ENCODE measurements at places on chromosomes 1 and 21.

DNA sequence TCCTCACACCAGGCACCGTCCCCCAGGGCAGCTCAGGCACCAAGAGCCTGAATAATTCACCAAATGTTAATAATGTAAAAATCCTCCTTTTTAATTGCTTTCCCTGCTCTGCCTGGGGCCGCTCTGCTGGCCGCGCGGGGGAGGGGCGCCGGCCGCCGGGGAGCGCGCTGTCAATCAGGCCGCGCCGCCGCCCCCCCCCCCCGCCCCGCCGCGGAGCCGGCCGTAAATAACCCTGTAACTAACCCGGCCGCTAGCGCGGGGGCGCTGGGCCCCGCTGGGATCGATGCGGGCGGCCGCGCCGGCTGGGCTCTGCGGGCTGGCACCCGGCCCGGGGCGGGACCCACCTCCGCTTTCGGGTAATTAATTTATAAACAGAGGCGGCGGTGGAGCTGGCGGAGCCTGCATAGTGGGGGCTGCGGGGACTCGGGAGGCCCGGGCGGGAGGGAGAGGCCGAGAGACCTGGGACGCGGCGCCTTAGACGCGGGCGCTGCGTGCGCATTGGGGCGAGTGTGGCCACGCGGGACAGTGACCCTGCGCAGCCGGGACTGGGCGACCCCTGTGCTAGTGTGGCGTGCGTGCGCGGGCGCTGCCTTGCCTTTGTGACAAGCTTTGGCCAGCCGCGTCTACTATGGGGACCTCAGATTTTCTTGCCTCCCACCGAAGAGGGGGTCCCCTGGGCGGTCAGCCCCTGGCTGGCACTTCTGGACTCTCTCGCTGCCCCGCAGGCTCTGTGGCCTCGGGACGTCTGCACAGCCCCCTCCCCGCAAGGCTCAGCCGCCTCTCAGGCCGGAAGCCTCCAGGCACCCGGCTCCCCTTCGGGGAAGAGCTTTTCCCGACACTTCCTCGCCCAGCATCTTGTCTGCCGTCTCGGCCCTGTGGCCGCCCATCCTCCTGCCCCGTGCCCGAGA lies 16.6 kb downstream of the SAMD11 start:
- DNase-seq = no peak

- DNase-seq = no peak
Observed at GRCh38 chr1:78622548-78622947, 2.3 kb downstream of the IFI44L start.

DNA sequence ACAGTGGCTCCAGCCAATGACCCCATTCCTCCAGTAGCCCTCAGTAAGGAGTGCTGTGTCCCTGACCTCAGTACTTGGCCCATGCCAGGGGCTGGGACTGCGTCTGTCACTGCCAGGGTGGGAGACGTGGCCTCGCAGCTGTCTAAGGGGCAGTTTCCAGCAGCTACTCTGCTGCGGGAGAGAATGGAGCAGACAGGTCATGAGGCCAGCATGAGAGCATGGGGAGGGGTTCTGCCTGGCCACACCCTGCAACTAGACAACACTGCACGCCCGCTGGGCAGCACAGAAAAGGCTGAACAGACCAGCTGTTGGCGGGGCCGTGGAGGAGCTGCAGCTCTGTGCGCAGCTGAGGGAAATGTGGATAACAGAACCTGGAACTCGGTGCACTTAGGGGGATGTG lies 91.6 kb upstream of the COL6A1 start:
- DNase-seq = peak; percentile 32

DNA sequence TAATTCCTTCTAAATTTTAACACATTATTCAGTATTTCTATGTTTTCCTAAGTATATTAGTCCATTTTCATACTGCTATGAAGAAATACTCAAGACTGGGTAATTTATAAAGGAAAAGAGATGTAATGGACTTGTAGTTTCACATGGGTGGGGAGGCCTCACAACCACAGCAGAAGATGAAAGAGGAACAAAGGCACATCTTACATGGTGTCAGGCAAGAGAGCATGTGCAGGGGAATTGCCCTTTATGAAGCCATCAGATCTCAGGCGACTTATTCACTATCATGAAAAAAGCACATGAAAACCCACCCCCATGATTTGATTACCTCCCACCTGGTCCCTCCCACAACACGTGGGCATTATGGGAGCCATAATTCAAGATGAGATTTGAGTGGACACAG lies 15.6 kb downstream of the GBP5 start:
- no peak for DNase-seq

- no peak for DNase-seq
Observed at GRCh38 chr1:159826441-159827101, at the start of gene SLAMF8. SLAMF8 (plus strand) TSS chr1:159826873; CDS start chr1:159826899, 26 bp downstream.

GRCh38 chr1:236514703-236515442 lies 8.9 kb upstream of the LGALS8 start:
- no peak for DNase-seq

DNA sequence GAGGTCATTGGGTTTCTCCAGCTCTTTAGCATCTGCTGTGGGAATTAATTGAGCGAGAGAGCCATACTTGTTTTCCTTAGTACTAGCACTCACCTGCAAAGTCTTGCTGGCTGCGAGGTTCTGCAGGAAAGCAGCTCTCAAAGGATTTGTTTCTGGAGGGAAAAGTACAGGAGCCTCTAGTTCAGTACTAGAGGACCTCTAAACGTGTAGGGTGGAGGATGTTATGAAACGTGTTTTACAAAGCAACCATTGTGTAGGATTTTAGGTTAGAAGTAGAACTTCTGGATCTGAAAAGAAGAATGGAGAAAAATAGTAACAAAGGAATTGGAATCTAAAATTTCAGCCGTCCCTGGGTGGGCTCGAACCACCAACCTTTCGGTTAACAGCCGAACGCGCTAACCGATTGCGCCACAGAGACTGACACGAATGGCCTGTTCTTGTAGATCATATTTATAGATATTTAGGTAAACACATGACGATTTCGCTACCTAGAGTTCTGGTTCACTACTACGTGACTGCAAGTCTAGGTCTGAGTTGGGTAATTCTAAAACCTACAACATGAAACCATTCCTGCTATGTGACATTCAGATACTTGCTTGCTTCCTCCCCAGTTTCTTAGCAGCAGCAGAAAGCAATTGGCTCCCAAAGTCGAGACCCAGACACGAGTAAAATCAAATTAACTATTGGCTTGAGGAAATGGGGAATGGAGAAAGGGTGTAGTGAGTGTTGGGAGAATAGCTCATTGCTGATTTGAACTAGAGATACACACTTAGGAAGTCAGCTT lies 60.2 kb upstream of the CFAP126 start:
- DNase-seq = no peak

GRCh38 chr1:108817016-108817415 lies 39.9 kb downstream of the AKNAD1 start:
- DNase-seq = no peak

- no peak for DNase-seq
Observed at GRCh38 chr1:64928325-64928724, 38.0 kb downstream of the JAK1 start.

- no peak for DNase-seq
Observed at GRCh38 chr1:39127513-39127912, 77.0 kb upstream of the MACF1 start.

DNA sequence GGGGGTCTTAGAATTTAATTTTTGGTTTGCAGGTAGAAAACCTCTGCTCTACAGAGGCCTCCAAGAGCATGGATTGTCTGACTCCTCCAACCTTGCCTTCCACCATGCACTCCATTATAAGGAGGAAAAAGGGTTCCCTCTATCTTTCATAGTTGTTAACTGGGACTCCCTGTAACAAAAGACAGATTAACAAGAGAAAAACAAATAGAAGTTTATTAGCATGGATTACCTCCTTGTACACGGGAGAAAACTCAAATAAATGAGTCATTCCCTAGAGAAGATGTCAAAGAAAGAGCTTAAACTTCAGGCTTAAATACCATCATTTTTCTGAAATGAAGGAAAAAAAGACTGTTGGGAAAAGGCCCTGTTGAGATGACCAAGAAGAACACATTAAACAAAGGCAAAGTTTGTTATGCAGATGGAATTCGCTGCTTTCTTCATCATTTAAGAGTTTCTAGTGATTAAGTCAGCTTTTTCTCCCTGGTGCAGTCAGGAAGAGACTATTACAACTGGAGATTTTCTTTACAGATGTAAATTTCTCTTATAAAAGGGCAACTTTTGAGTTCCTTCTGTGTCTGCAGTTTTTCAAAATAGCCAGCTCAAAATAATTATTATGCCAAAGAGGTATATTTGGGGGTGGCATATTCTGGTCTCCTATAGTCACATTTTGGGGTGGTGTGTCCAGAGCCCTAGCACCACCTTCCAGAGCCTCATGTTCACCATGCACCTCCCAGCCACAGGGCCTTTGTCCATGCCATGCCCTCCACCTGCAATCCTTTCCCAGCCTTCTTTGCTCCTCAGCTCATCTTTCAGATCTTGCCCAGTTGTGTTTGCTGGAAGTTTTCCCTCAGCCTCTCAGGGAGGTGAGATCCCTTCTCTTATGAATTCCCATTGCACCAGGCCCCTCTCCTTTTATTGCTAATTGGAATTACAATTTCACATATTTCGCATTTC lies 63.1 kb upstream of the KLHDC7A start:
- DNase-seq = no peak

DNA sequence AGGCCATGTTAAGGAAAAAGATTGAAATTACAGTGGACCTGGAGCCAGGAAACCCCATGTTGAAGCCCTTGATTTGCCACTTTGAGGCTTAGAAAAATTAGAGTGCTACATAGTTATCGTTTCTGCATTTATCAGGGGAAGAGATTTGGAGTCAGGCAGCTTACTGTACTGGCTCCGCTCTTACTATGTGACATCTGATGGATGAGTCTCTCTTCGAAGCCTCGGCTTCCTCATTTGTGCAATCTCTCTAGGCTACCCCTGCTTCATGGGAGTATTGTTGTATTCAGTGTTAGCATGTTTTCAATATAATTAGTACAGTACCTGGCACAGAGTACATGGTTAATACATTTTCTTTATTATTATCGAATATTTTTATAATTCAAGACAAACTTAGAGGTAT lies 480.4 kb upstream of the USP24 start:
- DNase-seq = no peak

DNA sequence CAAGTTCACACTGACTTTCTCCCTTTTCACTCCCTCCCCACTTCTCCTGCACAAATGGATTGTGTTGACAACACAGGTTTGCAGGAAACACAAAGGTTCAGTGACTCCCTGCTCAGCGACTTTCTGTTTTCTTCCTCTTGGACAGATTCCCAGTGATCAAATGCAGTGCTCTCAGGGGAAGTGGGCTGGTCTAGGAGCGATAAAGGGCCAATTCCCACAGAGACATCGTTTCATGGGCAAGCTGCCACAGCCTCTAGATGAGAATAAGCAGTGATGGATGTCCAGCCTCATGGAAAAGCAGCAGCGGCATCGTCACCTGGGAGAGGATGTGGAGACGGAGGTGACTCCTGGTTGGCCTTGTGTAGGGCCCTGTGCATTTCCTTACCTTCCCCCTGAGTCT lies 30.6 kb downstream of the FYB2 start:
- DNase-seq = no peak

GRCh38 chr1:44689447-44689765 lies 14.9 kb downstream of the ARMH1 start:
- peak; percentile 20 for DNase-seq

DNA sequence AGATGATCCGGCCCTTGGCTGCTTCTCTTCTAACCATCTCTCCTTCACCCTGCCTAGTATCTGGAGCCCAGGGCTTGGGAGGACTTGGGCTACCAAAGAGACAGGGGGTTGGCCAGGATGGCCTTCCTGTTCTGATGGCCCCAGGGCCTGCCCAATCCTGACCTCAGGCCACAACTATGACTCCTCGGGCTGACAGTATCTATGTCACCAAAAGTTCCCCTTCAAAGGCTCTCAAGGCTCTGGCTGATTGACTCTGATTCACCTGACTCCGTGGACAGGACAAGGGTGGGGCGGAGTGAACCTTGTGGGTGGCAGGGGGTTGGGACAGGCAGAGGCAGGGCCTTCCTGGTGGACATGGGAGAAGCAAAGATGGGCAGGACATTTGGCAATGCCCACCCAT lies 12.7 kb downstream of the MEF2D start:
- no peak for DNase-seq

Measured in NCI-H524 (cell line).